ENCODE measurements at places on chromosomes 5 and 9.

- DNase-seq = no peak
Measured at GRCh38 chr5:31485376-31486207, 46.3 kb downstream of the DROSHA start.

DNA sequence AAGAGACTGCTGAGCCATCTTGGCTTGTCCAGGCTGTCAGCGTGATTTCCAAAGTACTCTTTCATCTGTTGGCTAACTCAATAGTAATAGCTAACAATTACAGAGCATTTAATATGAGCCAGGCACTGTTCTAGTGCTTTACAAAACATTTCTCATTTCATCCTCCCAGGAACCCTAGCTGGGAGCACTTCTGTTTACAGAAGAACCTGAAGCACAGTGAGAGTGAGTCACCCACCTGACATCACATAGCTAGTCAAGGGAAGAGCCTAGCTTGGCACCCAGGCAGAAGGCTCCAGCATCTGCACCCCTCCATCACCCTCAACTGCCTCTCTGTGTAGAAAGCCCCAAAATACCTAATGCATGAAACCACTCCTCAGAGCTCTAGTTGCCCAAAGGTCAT is 57.5 kb upstream of the IQGAP2 start:
- no peak for DNase-seq

- DNase-seq = no peak
Measured at GRCh38 chr9:99167694-99168093, 54.0 kb downstream of the ALG2 start.

- DNase-seq = peak; percentile 54
Measured at GRCh38 chr5:157596487-157596886, 20.9 kb upstream of the ADAM19 start.

DNA sequence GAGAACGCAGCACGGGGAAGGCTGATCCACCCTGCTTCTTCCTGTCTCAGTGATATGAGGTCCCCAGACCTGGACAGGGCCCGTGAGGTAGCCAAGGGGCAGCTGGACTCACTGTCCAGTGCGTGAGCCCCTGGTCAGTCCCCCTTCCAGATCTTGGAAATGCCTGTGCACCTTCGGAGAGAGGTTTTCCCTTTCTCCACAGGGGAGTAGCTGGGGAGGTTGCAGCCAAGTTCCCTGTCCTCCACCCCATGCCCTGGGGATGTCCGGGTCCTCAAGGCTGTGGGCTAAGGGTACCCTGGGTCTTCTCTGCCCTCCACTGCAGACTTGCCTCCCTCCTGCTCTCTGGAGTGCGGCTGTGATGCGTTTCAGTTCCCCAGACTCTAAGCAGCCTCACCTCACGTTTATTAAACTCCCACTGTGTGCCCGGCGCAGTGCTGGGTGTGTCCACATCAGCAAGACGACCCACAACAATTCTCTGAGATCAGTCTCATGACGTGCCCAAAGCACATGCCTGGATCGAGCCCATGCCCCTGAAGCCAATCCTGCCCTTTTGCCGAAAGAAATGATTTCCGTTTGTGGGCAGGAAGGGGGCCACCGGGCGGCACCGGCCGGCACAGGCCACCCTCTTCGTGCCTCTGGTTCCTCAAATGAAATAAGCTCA is 101.3 kb upstream of the PHYKPL start:
- no peak for DNase-seq

DNA sequence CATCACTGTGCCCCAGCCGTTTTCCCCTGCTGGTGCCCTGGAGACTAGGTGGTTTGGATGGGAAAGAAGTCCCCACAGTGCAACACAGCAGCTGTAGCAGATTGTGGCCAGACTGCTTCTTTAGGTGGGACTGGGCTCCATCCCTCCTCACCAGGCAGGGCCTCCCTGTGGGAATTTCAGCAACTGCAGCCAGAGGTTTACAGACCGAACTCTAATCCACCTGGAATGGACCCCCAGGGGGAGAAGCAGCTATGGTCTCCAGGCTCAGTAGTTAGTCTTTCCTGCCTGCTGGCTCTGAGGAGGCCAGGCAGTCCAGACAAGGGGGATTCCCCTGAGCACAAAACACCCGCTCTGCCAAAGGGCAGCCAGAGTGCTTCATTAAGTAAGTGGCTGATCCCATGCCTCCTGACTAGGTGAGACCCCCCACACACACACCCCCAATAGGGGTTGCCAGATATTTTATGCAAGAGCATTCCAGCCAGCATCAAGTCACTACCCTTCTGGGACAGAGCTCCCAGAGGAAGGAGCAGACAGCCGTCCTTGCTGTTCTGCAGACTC is 188.9 kb downstream of the SGCD start:
- DNase-seq = no peak

GRCh38 chr5:115170929-115171510 is 1.3 kb upstream of the TRIM36 start:
- no peak for DNase-seq

DNA sequence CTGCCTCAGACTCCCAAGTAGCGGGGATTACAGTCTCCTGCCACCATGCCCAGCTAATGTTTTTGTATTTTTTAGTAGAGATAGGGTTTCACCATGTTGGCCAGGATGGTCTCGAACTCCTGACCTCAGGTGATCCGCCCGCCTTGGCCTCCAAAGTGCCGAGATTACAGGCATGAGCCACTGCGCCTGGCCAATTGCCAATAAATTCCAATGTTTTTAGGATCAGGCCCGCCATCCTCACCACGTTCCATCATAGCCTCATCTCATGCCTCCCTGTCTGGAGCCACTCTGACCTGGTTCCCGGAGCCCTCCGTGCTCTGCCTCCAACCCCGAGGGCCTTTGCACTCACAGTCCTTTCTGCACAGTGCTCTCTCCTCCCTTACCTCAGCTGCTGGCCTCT is 71.5 kb upstream of the RAPGEF1 start:
- DNase-seq = no peak

GRCh38 chr5:112004867-112005622 is 248.1 kb upstream of the NREP start:
- no peak for DNase-seq

DNA sequence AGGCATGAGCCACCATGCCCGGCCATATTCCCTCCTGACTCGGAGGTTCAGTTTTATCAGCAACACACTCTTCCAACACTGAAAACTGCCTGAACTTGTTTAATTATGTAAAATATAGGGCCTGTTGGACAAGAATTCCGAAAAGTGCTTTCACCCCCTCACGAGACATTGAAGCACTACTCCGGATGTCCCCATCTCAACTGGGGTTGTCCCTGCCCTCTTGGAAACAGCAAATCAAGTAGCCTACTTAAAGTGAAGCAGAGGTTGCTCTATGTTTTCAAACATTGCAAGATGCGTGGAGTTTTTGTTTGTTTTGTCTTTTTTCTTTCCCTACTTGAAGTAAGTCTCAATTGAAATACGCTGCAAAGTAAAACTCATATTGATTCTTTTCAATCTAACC is 7.6 kb downstream of the PTGER4 start:
- peak; percentile 53 for DNase-seq

DNA sequence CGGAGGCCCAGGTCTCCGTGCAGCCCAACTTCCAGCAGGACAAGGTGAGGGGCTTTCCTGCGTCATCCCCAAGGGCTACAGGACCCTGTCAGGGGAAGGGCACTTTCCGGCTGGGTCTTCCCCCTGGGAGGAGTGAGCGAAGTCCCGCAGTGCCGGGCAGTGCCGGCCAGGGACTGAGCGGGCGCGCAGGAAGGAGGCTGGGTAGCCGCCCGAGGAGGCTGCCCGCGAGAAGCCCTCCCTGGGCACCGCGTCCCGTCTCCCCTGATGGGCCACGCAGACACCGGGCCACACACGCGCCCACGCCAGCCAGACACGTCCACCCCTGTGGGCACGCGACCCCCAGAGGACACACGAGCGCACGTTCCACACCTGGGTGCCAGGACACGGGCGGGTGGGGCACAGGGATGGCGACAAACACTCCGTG is 357 bp downstream of the PTGDS start:
- no peak for DNase-seq

DNA sequence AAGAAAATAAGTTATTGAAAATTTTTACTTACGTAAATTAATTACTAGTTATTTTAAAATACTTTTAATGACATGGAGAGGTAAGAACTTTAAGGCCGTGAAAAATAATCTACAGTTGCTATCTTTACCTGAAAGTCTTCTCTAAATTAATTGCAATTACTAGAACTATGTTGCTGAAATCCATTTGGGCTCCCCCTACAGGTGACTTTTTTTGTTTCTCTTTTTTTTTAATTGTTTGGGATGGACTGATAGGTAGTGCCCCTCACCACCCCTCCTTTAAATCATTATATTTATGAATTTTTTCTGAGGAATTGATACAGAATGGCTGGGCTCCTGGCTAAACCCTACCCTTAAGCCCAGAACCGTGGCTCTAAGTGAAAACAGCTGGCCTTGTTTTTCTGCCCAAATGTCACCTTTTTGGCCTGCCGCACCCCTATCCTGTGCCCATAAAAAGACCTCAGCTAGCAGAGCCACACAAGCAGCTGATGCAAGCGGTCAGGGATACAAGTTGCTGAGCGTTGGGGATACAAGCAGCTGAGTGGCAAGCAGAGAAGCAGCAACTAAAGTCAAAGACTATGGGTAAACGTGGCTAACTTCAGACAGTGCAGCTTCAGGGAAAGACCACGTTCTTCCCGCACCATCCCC is 315.2 kb upstream of the ACO1 start:
- DNase-seq = peak; percentile 4

DNA sequence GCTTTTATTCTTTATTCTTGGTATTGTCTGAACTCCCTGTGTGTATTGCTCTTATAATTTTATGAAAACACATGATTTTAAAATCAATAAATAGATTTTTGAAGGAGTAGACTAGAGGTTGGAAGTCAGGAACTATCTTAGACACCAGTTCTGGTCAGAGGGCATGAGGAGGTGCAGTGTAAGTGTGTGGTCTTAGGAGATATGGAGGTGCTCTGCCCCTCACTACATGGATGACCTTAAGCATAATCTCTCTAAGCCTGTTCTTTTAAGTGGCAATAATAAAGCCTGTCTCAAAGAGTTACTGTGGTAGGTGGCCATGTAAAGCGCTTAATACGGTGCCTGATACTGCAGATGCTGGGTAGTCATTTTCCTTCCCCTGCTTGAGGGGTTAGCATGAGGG is 34.0 kb downstream of the RPS23 start:
- no peak for DNase-seq

DNA sequence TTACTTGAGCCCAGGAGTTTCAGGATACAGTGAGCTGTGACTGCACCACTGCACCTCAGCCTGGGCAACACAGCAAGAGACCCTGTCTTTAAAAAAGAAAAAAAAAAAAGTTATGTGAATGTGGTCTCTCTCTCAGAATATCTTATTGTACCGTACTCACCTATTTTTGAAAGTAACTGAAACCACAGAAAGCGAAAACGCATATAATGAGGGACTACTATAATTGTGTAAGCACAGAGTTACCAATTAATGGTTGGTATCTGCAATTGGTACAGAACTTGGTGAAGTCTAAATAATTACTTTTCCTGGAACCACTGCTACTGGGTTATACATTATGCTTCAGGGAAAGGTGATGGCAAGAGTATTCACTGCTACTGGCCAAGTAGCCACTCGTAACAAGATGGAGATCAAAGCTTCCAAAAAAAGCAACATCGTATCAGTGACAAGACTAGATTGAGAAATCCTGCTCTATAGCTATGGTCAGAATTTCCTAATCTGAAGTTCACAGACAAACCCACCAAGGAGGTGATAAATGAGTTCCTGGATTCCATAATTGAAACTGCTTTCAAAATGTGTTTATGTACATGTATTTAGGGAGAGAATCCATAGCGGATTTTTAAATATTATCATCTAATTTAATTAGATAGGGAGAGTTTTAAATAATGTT is 82.7 kb downstream of the NR6A1 start:
- no peak for DNase-seq

- DNase-seq = no peak
Measured at GRCh38 chr5:60487885-60488442, 212.0 kb downstream of the DEPDC1B start.

DNA sequence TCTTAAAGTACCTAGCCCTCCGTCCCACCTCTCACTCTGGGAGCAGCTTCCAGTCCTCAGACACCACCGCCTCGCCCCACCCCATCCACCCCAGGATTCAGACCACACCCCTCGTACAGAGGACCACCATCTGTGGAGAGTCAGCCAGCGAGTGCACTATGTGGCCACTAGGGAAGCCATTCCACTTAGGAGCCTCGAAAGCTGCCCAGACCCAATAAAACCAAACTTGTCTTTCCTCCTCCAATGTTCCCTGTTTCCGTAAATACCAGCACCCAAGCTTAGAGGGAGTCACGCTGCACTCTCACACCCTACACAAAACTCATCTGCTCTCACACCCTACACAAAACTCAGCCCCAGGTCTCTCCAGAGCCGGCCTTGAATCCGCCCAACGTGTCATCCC is 1.9 kb downstream of the GCNT4 start:
- no peak for DNase-seq

GRCh38 chr5:142639455-142639854 is 46.4 kb downstream of the FGF1 start:
- DNase-seq = no peak

DNA sequence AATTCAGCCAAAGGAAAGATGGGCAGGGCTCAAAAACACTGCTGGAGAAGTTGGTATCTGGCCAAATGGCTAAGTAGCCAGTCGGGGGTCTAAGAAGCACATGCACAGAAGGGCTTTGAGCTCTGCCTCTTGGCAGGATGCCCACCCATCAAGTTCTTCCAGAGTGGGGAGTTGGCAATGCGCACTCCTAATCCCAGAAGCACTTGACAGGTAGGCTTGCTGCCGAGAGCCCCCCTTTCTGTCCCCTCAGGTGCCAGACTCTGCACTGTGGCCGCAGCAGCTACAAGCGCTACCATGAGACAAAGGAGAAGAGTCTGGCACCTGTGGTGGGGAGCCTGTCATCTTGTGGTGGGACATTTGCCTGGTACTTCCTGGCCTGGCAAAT is 252.9 kb upstream of the SLC24A2 start:
- DNase-seq = peak; percentile 13

DNA sequence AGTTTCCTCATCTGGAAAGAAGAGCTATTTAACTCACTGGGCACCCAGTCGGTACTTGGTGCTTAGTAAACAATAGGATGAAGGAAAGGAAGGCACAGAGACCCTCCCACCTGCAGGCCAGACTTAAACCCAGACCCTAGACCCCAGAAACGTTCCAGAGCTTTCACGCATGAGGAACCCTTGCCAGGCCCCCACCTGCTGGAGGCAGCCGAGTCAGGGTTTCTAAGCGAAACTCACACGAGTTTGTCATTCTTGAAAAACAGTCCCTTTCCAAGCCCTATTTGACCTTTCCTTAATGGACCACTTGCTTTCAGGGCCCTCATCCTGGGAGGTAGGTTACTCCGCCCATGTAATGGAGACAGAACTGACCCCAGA is 30.6 kb downstream of the NDUFA8 start:
- no peak for DNase-seq

- DNase-seq = no peak
Measured at GRCh38 chr9:31759703-31760102, 624.7 kb upstream of the ACO1 start.

- DNase-seq = no peak
Measured at GRCh38 chr9:33731625-33732024, 63.7 kb upstream of the PRSS3 start.
